ENCODE measurements at places on chromosomes 2 and 18.

DNA sequence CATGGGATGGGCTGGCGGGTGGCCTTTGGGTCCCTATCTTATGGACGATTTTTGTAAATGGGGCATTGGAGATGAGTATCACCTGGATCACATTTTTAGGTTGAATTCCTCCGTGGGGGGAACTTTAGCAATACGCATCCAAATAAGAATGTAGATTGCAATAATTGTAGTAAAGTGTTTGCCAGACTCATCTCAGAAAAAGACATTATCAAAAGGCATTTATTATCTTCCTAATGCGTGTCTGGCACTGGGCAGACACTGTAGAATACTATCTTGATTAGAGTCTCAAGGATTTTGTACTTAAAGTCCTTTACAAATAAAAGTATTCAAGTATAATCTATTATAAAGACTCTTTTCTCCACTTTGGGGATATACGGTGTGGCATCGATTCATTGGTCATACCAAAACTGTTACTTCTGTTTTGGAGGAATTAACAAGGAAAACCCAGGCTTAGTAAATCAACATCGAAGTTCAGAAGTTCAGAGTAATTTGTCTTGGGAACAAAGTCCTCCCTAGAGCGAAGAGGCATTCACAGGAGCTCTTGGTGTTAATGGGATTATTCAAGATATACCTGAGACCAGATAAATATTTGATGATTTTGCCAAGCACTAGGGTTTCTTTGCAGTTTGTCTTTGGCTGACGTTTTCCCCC lies 578 bp upstream of the ACKR3 start:
- no peak for DNase-seq

DNA sequence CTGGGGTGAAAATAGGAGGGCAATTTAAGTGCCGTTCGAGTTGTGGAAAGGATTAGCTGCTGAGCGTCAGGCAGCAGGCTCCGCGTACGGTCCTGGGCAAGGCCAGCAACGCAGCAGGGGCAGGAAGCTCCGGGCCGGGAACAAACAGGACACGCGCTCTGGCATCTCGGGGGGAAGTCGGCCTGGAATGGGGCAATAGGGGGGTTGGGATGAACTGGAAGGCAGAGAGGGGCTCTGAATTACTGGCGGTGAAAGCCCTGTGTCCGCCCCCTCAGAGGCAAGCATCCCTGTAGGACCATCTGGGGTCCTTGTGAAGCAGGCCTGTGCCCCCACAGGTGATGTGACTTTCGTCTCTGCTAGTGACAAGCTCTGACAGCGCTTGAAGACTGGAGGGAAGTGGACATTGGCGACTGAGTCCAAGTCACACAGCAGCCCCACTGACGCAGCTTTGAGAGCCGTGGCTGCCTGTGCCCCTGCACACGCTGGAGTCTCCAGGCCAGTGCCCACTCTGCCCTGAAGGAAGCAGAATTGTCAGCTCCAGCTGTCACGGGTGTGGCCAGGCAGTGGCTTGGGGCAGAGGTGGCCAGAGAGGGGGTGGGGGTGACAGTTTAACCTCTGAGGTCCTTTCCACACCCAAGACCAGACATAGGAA lies 22.3 kb downstream of the GPR35 start:
- no peak for DNase-seq

- no peak for DNase-seq
These were observed 472.6 kb upstream of the NETO1 start for GRCh38 chr18:73340135-73340977.

- no peak for DNase-seq
These were observed 475.2 kb upstream of the UBE2E3 start for GRCh38 chr2:180505203-180505602.

DNA sequence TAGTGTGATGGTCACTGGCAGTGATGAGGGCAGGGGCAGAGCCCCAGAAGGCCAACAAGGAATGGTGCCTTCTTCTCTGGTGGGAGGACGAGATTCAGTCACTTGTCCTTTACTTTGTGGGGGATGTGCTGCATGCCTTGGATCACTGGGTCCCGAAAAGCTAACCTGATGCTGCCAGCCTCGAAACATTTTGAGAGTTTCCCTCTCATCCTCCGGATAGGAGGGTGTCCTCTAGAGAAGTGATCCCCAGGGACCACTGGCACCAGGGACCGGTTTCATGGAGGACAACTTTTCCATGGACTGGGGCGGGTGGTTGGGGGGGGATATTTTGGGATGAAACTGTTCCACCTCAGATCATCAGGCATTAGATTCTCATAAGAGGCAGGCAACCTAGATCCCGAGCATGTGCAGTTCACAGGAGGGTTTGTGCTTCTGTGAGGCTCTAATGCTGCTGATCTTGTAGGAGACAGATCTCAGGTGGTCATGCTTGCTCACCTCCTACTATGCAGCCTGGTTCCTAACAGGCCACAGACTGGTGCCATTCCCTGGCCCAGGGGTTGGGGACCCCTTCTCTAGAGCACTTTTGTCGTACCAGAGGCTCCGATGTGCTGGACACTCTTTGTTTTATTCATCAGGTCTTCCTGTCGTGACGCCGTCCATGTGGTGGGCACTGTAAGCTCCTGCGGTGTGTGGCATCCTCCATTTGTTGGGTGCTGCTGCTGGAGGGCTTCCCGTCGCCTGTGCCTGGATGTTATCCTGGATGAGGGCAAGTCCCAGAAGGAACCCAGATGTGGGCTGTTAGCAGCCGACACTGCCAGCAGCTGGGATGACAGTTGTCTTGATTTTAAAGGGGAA lies 68.5 kb upstream of the HDAC4 start:
- DNase-seq: no peak

- no peak for DNase-seq
These were observed 150.3 kb upstream of the DNMT3A start for GRCh38 chr2:25491966-25492532.

GRCh38 chr2:100197631-100198153 lies 55.3 kb upstream of the AFF3 start:
- no peak for DNase-seq

- no peak for DNase-seq
These were observed 31.1 kb downstream of the NDUFAF7 start for GRCh38 chr2:37262522-37262921.

GRCh38 chr2:62038975-62039771 lies 133.7 kb downstream of the COMMD1 start:
- DNase-seq: no peak

DNA sequence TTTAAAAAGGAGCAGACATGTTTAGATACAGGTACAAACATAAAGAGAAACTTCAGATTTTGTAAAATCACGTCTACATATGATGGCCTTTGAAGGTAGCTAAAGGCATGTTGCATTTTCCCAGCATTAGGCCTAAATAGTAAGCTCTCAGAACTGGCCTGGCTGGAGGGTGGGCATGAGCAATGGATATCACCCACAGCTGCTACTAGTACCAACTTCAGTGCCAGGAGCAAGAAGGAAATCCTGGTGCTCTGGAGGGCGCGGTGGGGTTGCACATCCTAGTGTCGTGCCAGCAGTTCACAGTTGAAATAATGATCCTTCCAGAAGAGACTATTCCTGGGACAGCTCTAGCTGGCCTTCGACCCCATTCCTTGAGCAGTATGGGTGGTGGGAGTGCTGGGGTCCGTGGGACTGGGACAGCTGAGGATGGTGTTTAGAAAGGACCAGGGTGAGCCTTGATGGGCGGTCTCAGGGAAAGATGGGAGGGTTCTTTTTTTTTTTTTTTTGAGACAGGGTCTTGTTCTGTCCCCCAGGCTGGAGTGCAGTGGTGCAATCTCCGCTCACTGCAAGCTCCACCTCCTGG lies 4.9 kb downstream of the DES start:
- DNase-seq: no peak

- DNase-seq: no peak
These were observed 314.7 kb upstream of the LYPD1 start for GRCh38 chr2:132984731-132985130.

DNA sequence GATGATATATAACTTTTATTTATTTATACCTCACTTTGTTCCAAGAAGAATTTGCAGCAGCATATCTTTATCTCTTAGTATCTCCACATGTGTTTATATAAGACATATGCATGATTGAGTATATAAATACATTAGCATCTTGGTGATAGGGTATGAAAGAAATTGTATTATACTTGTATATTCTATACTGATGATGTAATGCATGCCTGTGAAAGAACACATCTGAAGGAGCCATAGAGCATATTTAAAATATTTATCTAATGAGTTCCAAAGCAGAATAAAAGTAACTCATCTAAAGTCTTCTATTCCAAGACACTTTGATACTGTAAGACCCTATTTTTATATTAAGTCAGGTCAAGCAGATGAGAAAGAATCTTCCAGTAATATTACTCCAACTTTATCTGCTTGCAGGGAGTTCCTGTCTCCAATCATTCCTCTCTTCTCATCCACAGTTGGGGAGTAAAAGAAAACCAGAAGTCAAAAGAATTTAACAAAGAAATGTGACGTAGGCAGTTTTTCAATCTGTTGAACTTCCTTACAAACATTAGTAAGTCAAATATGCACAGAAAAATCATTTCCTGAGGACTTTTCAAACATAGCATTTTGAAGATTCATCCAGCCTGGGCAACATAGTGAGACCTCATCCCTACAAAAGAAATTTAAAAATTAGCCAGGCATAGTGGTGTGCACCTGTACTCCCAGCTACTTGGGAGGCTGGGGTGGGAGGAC lies 76.7 kb downstream of the DTNB start:
- DNase-seq: no peak

- no peak for DNase-seq
These were observed 238.1 kb downstream of the LPIN1 start for GRCh38 chr2:11984316-11985158.

DNA sequence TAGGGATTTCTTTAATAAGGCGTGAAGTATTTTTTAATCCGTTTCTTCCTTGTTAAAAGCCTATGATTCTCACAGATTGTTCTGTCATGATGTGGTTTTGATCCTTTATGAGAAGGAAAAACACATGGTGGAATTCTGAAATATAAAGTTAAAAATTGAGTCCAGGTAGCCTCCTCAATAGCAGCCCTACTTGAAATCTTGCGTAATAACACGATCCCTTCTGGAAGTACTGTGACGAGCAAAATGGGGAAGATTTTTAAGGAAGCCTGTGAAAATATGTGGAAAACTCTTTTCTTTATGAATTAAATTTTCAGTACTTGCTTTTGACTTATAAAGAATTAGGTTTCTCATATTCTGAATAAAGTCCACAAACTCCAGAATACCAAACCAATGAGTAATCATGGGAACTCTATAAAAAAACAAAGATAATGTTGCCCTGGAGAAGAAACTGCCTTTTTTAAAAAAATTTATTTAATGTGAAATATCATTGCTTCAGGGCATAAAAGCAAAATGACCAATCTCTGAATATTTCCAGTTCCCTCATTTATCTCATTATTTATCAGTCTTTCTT lies 476.4 kb upstream of the ZEB2 start:
- DNase-seq: no peak

- no peak for DNase-seq
These were observed 35.7 kb upstream of the RAB1A start for GRCh38 chr2:65165558-65165957.

DNA sequence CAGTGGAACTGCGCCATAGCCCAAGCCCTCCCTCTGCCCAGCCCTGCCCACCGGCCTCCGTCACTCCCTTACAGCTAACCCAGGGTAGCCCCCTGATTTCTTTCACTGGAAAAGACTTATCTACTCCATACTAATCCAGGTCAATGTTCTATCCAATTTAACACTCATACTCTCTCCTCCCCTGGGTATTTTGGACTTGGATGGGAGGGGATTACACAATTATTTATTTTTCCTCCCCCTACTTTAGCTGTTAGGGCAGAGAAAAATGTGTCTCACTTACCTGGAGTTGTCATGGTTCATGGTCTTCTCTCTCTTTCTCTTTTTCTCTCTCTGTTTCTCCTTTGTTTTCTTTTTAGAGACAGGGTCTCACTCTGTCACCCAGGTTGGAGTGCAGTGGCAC lies 100.6 kb upstream of the ST8SIA3 start:
- DNase-seq: no peak

GRCh38 chr18:52670896-52671295 lies 330.9 kb downstream of the DCC start:
- DNase-seq: no peak

DNA sequence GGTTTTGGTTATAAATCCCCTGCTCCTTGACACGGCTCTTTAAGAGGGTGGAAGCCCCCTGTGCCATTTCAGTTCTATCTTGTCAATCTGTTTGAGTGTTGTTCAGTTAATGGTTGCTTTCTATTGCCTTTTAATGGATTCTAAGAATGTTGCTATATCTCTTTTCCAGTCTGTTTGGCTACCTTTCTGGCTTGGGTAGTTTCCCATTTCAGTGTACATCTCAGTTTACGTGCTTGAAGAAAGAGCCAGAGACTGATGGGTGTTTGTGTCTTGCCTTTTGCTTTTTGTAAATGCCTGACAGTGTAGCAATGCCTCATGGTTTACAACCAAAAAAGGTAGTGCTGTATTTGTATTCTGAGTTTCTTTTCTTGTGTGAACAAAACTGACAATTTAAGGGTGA lies 45.3 kb downstream of the SPATS2L start:
- no peak for DNase-seq

DNA sequence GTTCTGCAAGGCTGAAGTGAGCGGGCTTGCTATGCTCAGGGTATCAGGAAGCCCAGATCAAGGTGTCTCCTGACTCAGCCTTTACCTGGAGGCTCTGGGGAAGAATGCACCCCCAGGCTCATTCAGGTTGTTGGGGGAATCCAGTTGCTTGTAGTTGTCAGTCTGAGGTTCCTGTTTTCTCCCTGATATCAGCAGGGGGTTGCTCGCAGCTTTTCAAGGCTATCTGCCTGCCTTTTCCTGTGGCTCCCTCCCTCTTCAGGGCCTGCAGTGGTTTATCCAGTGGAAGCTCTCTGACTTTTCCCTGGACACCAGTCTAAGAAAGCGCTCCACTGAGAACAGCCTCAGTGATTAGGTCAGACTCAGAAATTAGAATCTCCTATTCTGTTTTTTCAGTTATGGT lies 116.6 kb downstream of the PTPRM start:
- no peak for DNase-seq

- no peak for DNase-seq
These were observed 156.9 kb downstream of the CCBE1 start for GRCh38 chr18:59540346-59540745.

- no peak for DNase-seq
These were observed 679.0 kb upstream of the ACVR2A start for GRCh38 chr2:147165697-147166382.

DNA sequence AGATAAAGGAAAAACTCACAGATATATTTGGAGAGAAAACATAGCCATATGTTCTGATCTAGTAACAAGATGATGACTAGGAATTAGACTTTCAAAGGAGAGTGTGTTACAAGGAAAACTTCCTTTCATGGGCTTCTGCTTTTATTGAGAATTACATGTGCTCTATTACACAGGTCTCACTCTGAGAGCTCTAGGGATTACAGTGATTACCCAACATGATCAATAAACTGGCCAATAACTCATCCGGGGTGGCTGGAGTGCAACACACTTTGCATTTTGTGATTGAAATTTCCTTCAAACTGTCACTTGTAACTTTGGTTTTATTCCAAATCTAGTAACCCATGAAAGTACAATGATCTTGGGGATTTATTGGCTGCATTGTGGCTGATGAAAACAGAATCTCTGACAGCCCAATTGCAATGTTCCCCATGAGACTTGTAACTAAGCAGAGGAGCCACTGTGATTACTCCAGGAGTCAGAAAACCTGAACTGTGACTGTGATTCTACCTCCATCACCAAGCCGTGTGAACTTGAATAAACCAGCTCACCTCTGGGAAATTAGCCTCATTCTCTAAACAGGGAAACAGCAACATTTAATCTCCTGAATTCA lies 40.2 kb upstream of the LRRC30 start:
- DNase-seq: no peak

GRCh38 chr2:136874258-136874657 lies 108.9 kb downstream of the THSD7B start:
- no peak for DNase-seq

- no peak for DNase-seq
These were observed 36.7 kb downstream of the UXS1 start for GRCh38 chr2:106157416-106157815.

- no peak for DNase-seq
These were observed 49.9 kb downstream of the KLF7 start for GRCh38 chr2:207115715-207116364.
